ENCODE measurements at places on chromosomes 7 and 10.
A peak's percentile ranks its signal among the peaks of the same experiment; 100 is the strongest.

DNA sequence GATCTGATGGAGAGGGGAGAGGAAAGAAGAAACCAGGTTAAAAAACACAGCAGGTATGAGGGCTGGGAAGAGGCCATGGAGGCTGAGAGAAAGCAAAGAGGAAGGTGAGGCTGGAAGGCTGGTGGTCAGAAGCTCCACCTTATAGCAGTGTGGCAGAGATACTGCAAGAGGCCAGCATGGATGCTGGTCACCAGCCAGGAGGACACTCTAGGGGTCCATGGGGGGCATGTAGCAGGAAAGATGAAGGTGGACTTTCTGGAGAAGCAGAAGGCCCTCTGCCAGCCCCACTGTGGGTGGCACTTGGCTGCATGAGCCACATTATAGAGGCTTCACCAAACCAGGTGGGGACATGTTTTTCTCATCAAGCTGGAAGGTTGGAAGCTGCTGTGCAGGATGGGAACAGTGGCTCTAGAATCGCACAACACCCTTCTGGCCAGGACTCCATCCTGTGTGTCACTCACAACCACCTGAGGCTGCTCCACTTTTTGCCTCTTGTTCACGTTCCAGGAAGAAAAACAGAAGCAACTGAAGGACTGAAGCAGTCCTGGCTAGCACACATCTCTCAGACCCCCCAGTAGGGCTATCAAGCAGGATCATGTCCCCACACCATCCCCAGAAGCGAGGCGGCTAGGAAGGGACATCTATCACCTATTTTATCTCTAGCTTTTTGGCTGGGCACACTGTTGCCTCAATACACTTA is 587.5 kb upstream of the MGMT start:
- no peak for DNase-seq

DNA sequence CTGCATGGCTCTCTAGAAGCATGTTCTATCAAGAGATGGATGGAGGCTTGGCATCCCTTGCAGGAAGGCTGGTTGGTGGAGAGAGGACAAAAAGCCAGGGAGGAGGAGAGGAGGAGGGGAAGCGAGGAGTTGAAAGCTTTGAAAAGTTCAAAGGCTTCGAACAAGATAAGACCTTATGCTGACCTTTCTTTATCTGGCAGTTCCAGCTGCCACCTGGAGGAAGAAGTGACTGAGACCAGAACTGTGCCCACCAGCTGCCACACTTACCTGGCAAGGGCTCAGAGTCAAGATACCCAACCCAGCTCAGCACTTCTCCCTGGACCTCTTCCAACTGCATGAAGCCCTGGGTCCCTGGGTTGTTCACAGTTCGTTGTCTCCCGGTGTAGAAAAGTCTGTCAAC is 14.8 kb downstream of the CCL24 start:
- DNase-seq, result no peak

DNA sequence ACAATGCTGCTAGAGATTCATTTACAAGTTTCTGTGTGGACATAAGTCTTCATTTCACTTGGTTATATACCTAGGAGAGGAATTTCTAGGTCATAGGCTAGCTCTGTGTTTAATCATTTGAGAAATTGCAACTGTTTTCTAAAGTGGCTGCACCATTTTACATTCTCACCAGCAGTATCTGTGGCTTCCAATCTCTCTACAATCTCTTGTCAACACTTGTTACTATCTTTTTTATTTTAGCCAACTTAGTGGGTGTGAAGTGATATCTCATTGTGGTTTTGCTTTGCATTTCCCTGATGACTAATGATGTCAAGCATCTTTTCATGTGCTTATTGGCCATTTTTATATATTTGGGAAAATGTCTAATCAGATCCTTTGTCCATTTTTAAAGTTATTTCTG is 53.0 kb upstream of the DRGX start:
- no peak for DNase-seq

DNA sequence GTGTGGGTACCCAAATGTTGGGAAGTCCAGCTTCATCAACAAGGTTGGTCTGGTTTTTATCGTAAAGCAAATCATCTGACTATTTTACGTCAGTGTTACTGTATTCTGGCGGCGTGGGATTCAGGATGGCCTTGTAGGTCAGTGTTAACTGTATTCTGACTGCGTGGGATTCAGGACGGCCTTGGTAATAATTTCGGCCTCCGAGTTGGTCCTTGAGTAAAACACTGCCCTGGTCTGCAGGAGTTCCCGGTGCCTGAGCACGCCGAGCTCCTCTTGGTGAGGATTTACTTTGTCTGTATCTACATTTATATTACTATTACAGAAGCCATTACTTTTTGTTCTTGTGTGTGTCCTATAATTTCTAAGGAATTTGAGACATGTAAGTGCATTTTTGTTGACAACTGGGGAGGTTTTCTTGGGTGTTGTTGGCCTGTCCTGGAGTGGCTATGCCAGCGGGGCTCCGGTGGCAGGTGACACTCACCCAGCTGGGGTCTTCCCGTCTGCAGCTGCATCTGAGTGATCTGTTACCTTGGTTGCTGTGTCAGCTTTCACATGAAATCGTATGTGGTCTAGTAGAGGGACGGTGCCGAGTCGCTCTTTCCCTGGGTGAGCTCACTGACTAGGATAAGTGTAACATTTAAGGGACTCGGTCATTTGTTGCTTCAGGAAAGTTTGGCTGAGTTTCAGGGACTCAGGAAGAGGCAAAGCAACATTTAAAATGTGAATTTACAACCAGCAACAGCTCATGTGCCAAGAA is 9.2 kb downstream of the GTPBP4 start:
- no peak for DNase-seq

GRCh38 chr7:18257711-18258110 is 230.1 kb upstream of the PRPS1L1 start:
- DNase-seq, result peak; percentile 57

- no peak for DNase-seq
Measured at GRCh38 chr10:97736403-97736901, 476 bp upstream of the ZFYVE27 start.

GRCh38 chr10:99621454-99622251 is 1.4 kb upstream of the SLC25A28 start:
- DNase-seq, result no peak

- DNase-seq, result no peak
Measured at GRCh38 chr7:108122181-108122580, 8.0 kb downstream of the LAMB4 start.

GRCh38 chr10:100307684-100308083 is 21.2 kb upstream of the BLOC1S2 start:
- peak; percentile 15 for DNase-seq

All from fibroblast of villous mesenchyme (primary cell).